HepG2 (cell line): ENCODE measurements at places on chromosomes 7 and 10.

DNA sequence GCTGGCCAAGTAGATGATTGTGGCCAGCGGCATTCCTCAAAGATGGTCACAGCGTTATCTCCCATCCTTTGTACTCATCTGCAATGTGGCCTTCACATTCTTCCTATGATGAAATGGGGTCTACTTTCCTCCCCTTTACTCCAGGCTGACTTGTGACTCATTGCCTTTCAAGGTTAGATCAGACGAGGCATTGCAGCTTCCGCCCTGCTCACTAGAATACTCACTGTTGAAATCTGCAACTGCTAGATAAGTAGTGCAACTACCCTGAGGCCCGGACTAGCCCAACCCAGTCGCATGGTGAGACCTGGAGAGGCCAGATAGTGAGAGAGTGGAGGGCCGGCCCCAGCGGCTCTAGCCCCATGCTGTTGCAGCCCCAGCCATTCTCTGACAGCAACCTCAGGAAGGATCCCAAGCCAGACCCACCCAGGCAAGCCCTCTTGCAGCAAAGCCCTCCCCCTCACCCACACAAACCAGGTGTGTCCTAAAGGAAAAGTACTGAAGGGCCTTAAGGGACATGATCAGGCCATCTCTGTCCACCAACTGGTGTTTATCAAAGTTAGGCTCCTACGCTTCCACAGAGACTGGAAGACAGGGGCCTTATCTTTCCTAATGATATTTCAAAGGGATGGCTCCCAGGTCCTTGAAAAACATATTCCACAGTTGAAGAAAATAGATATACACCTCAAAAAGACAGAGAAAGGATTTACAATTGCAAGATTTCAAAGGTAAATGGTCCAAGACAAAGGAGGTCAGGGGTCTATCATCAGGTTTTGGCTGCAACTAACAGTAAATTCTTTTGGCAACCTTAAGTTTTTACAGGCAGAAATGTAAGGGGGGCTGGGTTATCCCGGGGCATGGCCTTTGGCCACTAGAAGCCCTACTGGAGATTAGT is 107.2 kb upstream of the TRIM24 start:
- peak; percentile 100 for DNase-seq

DNA sequence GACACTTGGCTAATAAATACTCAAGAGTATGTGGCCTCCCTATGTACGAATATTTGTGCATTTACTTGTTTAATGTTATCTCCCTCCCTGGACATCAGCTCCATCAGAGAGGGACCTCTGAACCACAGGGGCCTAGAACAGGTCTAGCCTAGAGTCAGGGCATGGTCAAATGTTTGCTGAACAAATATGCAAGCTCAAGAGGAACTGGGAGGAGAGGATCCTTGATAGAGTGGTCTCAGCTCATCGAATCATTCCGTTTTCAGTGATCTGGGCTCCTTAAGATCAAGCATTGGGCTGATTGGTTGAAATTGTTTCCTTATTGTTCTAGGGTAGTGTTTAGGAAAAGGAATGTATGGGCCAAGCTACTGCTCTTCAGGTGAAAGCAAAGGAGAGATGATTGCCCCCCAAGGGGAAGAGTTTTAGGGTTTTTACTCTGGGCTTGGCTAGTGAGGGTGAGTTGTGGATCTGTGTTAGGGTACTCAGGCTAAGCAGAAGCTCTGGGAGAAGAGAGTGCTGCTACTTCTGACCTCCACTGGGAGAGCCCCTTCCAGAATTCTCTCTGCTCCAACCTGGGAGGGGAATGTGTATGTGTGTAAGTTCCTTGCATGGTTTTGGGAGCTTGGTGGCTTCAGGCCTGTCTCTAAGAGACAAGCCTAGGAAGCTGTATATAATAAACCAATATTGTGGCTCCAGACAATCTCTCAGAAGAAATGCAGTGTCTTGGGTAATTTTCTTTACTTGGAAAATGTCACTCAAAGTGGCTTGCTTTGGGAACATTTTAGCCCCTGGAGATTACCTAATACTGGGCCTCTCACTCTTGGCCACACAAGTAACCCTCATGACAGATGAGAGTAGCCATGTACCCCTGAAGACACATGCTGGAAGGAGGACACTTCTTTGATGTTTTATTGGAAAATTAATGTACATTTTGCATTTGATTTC is 110.0 kb downstream of the EMX2 start:
- DNase-seq, result no peak

- DNase-seq, result no peak
Measured at GRCh38 chr10:114260366-114260765, 21.3 kb downstream of the VWA2 start.

DNA sequence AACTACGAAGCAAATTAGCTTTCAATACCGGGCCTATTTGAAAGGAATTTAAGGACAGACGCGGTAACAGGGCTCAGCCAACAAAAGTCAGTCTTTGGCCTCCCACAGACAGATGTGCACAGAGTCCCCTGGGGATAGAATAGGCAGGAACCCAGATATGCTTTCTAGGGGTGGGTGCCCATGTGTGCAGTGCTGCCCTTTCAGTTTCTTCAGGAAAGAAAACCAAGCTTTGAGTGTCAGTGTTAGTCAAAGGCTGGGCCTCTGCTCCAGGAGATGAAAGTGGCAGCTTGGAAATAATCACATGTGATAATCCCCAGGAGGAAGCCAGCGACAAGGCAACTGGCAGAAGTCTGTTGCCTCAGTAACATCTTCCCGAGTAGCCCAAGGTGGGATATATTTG is 43.8 kb upstream of the CSTF2T start:
- DNase-seq, result no peak

DNA sequence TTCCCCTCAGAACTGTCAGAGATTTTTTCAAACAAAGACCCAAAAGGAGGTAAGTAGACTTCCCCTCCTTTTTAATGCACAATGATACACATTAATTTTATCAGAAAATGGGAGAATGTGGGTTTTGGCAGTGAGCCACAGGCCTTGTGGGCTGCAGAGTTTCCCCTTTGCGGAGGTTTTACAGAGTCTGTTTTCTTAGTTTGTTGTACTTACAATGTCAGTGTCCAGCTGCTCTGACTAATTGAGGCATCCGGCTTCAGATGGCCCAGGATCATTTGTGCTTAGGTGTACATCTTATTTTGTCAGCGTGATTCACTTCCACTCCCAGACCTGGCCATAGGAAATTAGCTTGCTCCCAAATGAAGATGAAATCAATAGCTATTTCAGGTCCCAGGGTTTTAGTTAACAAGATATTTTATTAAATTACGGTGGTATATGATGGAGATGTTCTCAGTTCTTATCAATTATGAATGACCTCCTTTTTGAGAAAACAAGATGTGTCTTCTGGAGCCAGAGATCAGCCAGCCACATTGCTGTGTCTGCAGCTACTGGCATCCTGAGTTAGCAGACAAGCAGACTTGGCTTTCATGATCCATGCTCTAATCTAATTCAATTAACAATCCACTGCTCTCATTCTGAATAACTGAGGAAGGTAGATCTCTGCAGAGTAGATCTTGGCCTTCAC is 1086.6 kb upstream of the SORCS1 start:
- DNase-seq, result no peak

DNA sequence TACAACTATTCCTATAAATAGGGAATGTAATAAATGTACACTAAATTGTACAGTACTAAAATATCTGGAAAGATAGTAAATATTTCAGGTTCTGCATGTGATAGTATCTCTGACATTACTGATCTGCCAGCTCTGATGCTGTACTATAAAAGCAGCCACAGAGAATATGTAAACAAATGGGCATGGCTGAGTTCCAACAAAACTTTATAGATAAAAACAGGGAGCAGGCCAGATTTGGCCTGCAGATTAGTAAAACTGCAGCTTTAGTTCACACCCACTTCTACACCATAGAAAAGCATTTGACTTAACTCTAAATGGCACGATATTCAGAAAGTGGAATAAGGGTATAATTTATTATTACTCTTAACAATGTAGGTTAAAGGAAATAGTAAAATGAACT is 18.8 kb upstream of the TLL2 start:
- no peak for DNase-seq

GRCh38 chr7:7581531-7582179 is 15.0 kb downstream of the MIOS start:
- DNase-seq, result no peak

DNA sequence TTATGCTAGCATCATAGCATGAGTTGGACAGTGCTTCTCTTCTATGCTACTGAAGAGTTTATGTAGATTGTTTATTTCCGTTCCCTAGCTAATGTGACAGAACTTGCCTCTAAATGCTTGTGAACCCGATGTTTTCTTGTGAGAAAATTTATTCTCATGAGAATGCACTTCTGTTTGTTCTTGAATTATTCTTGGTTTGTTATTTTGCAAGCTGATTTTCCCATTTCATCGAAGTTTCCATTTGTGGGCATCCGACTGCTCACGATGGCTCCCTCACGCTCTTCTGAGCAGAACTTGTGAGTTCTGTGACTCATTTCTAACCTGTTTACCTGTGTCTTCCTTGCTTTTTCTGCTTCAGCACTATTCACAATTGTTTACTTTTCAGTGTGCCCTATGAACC is 59.9 kb downstream of the WDFY4 start:
- DNase-seq, result no peak

DNA sequence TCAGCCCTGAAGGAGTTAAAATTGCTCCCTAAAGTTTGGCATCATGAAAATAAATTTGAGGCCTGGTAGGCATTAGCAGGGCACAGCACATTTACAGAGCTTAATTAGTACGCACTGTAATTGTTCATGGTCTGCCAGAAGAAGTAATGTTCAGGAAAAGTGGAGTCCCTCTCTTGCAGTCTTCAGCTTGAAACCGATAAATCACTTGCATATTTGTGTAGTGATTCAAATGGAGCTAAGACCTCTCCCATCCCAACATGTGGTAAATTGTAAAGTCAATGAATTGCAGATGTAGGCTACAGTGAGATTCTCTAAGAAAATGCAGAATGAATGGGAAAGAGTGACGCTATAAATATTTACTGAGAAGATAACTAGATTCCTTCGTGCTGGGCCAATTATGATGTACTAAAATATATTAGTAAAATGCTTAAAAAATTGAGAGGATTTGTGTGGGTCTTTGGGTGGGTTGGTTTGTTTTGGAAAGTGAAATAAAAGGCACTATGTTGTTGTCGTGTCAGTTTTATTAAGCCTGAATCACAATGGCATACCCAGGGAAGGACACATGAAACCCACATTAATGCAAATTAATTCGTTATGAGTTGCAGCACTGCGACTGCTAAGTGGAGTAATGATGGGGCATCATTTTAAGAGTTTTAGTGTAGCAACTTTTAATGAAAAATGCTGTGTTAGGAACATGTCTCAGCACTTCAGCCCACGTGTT is 8.4 kb downstream of the TCF7L2 start:
- no peak for DNase-seq

- DNase-seq, result no peak
Measured at GRCh38 chr10:36280321-36280741, 638.2 kb upstream of the FZD8 start.

DNA sequence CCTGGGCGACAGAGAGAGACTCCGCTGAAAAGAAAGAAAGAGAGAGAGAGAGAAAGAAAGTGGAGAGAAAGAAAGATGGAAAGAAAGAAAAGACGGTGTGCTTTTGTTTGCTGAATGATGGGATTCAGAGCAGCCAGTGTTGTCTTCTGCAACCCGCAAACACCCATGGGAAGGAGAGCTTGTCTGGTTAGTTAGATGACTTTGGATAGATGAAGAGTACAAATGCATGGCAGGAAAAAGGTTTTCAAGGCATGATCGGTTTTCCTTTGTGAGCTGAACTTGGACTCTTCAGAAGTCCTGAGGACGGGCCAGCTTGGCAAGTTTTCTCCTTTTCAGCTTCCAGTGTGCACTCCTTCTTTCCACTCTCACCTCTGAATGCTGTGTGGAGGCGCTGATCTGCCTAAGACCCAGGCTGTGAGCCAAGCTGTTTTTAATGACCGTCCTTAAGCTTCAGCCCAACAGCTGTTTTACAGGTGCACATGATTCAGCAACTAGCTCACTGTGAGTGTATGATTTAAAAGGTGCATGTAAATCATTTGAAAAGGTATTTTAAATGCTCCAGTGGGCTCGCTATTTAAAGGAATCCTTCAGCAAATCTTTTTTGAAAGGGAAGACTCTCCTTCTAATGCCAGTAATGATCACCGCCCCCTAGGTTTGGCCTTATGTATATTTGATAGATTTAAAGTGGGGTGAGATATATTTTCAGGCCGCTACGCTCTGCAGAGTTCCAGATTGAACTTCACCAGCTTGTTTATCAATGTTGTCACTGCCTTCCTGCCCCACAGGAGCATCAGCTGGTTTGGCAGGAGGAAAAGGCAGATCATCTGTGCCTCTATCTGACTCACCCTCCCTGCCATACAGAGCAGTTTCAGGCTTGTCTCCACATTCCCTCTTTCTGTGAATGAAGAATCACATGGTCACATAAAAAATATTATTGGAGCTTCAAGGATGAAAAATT is 115.0 kb downstream of the PLXDC2 start:
- DNase-seq, result no peak

- DNase-seq, result no peak
Measured at GRCh38 chr7:77464589-77464988, 48.4 kb upstream of the GSAP start.
